Left ventricle myocardium superior (tissue), 1 donor: ENCODE measurements at places on chromosomes 3 and 15. TPM values are rescaled to one million over a fixed set of nuclear protein-coding genes. Genes with fewer than 3 reads are reported as not detected.

- no peak for DNase-seq
Measured at GRCh38 chr3:121803771-121804320, 31.0 kb downstream of the IQCB1 start.

KIF23 gene
- 0.45 TPM for total RNA-seq

- no peak for DNase-seq
Measured at GRCh38 chr15:57457726-57458125, 81.4 kb downstream of the CGNL1 start.

DNA sequence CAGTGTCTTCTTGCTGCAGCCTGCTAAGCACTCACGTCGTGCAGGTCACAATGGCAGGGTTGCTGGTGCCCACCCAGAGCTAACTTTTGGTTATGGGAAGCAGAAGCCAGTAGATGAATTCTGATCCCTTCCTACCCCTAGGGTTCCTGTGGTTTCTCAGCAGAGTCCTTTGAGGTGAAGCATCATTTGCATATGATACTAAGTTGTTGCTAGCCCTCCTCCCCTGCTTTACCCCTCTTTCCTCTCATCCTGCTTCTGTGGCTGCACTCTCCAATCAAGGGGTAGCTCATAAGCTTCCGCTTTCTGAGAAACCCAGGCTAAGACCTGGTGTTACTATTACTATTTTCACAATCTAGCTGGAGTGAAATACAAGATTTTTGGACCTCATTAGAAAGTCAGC is 22.1 kb upstream of the HEG1 start:
- no peak for DNase-seq

DNA sequence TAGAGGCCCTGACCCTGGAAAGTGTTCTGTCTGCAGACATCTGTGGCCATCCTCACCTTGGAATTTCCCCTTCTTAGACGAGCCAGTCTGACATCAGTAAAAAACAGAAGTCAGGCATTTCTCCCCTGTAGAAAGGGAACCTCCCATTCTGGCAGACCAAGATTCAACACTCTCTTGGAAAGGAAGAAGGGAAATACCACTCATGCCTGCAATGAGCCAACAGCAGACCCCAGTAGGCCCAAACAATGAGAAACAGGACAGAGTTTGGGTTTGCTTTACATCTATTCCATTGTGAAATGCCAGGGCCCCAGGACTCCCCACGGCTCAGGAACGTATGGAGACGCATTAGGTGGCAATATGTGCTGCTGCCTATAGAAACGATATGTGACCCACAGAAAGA is 264.0 kb upstream of the NSMCE3 start:
- DNase-seq: no peak
